Stimulated activated CD4-positive, alpha-beta T cell treated with anti-CD3 and anti-CD28 coated beads, Interleukin-1b, Interleukin-23, amount 100 ng/mL, for 4 hours (primary cell): ENCODE measurements at places on chromosomes 5 and 9.

DNA sequence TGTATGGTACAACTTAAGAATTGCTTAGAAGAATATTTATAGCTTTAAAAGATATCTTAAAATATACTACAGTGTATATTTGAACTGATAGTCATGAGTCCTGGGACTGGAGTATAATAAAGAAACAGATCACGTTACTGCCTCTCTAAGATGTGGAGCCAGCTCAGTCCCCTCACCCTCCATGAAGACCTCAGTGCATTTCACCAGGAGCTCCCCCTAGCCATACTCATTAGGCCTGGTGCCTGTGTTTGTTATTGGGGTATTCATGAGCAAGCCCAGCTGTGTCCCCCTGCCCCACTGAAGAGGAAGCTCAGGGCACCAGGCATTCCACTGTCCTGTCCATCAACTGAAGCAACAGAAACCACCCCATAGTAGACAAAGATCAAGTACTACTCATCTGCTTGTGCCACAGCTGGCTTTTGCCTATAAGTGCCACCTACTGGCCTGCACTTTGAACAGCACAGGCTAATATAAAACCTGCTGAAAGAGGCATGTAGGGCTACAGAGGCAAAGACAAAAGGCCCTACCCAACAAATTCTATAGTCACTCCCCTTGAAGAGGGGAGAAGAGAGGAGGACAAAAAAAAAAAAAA lies 850.2 kb upstream of the NUDT12 start:
- no peak for DNase-seq

DNA sequence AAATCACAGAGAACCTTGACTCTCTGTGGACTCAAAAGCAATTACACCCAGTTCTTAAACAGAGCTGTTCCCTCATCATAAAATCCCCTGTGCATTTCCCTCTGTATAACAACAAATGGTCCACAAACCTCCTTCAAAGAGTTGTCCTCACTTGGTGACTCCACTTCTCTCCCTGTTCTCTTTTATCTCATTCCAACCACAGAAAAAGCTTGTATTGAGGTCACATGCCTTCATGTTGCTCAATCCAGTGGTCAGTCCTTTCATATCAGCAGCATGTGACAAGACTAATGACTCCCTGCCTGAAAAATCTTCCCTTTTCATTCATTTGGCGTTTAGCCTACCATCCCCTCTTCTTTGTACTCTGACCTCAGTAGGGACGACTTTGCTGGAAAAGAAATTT lies 158.0 kb downstream of the DEPDC1B start:
- DNase-seq: no peak

- DNase-seq: no peak
Measured at GRCh38 chr5:120734033-120734432, 269.9 kb downstream of the PRR16 start.

GRCh38 chr5:134101686-134102439 lies 12.6 kb upstream of the TCF7 start:
- DNase-seq: peak; percentile 70

DNA sequence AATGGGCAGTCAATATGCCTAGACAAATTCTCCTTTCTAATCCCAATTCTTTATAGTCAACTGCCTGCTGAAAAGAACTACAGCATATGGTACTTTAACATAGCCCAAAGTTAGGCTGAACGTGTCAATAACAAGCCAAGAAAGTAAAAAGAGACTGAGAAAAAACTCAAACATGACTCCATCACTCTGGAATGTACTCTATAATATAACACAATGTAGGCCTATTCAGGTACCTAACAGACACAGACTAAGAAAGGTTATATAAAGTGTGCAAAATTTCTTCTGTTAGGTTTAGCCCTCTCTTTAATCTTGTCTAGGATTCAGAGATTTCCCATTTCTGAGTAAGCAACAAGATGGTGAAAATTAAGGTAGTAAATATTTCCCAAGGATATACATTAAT lies 209.7 kb upstream of the PRR16 start:
- DNase-seq: no peak

DNA sequence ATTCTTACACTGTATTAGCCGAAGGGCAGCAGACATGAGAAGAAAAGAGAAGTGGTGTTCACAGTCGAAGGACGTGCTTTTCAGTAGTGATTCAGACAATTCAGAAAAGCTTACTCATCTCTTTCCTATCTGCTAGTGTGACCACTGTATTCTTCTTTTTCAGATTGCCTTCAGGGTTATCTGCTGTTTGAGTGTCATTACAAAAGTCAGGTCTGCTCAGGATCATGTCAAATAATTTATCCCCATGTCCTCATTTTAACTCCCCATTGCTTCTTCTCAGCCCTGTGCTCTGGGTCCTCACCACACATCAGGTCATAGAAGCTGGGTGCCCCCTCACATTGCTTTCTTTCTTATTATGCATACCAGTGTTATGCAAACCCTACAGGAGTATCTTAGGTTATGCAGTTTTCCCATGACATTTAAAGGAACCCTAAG lies 394.0 kb downstream of the CETN3 start:
- no peak for DNase-seq

DNA sequence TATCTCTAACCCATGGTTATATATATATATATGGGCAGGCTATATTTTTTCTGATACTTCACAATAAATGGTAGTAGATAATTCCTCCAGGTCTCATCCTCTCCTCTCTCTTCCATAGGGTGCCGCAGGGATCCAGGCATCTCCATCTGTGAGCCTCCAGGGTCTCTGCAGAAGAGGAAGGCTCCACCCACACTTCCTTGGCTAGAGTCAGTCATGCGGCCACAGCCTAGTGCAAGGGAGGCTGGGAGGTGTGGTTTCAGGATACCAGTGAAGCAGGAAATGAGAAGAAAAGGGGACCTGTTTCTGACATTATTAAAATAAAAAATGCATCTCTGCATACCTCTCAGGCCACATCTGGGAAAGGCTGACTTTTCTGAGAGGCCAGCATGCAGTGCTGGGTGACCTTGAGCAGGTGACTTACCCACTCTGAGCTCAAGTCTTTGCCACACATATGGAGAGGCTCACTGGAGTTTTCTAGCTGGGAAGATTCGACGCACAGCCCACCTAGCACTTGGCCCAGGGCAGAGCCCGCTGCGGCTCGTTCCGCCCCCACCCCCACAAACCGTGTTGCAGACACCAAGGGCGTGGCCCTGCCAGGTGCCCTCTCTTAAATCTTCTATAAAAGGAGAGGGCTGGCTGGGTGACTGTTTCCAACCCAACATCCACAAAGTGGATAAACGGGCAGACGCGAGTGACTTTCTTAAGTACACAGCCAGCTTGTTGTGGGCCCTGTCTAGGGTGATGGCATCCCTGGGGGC lies 47.9 kb downstream of the OLFM1 start:
- no peak for DNase-seq

GRCh38 chr9:36566813-36567221 lies 5.9 kb upstream of the MELK start:
- no peak for DNase-seq

- no peak for DNase-seq
Measured at GRCh38 chr5:91373006-91373405, 10.1 kb downstream of the ARRDC3 start.

GRCh38 chr5:67976891-67977601 lies 238.5 kb upstream of the PIK3R1 start:
- DNase-seq: no peak

DNA sequence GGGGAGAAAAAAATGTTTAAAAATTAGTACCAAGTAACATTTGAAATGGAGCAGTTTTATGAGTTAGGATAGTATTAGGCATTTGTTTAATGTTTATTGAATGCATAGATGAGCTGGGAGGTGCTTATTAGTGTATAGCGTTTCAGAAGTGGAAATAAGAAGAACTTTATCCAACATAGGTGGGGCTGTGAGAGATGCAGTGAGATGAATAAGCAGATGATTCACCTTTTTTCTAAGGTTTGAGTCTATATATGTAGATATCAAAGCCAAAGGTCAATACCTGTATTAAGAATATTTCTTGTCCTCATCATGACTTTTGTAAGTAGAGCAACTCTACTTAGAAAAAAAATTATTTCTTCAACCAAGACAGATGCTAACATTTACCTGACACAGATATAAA lies 54.6 kb upstream of the POU4F3 start:
- no peak for DNase-seq

DNA sequence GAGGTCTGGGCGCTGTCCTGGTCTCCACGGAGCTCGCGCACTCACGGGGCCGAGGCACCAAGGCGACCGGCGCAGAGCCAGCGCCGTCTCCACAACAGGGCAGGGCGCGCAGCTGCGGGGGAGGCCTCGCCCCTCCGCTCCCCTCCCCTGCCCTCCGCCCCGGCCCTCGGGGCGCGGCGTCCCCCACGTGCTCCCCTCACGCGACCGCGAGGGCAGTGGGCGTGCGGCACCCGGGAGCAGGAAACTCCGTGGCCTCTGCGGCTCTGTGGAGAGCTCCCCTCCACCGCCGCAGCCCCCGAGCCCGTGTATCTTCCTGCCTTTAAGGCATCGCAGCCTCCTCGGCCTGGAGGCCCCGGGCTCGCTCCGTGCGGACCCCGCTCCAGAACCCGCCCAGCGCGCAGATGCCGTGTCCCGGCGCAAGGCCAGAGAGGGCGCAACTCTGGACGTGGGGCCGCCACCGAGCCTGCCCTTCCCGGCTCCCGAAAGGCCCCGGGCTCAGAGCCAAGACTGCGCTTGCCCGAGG lies 708 bp upstream of the TUBB4B start:
- peak; percentile 63 for DNase-seq

GRCh38 chr9:85876628-85877027 lies 64.3 kb upstream of the NAA35 start:
- DNase-seq: no peak

DNA sequence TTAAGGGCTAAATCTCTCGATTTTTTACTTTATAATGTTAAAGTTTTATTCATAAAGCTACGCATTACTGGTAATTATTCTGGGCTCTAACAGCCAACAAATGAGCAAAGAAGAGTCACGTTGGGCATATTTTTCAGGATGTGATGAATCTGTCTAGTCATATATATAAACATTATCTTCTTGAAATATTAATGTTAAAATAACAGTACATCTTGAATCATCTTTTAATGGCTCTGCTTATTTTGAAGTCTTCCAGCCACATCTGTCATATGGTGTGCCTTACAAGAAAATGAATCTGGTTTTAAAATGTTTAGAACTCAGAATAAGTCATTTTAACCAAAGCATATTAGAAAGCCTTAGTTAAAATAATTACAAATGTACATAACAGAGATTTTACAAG lies 96.9 kb downstream of the CWC27 start:
- no peak for DNase-seq

GRCh38 chr5:127858116-127858784 lies 155.1 kb downstream of the CCDC192 start:
- no peak for DNase-seq

DNA sequence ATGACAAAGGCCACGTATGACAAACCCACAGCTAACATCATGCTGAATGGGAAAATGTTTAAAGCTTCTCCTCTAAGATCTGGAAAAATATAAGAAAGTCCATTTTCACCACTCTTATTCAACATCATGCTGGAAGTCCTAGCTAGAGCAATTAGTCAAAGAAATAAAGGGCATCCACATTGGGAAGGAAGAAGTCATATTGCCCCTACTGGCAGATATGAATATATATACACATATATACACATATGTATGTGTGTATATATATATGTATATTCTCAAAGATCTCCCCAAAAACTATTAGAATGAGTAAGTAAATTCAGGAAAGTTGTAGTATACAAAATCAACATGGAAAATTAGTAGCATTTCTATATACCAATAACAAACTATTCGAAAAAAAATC lies 17.1 kb downstream of the APBA1 start:
- DNase-seq: no peak
